ENCODE measurements at places on chromosomes 2 and 18. TPM values are rescaled to one million over a fixed set of nuclear protein-coding genes. Genes with fewer than 3 reads are reported as not detected.

DNA sequence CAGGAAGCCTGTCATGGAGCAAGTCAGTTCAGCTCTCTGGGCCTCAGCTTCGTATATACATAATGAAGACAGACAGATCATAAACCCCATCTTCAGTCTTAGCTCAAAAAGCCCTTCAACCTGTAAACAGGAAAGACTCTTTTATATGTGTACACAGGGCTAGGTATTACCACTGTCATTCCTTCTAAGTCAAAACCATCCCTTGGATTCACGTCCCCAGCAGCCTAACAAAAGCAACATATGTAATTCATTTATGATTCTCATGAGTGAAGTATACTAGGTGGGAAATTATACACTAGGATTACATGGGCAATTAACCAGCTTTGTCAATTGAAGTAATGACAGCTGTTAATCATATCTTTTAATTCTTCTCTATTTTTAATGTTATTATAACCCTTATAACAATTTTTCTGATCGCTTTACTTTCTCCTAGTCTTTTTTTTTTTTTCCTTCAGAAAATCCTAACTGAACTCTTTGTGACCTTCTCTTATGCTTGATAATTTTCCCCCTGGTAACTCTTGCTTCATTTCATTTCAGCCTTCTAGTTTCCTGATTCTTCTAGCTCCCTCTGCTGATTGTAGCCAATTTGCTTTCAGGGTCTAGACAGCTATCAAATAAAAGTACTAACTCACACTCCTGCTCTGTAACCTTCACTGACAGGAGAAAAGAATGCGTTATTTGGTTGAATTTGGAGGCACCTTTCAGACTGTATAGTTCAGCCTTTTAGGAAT, 99.7 kb downstream of the RBM43 start:
- no peak for DNase-seq

Gene TDRD15
- polyA plus RNA-seq: not detected

- DNase-seq: no peak
Observed at GRCh38 chr18:49690312-49690711, 123.0 kb downstream of the ACAA2 start.

Gene DNAJC5G
- polyA plus RNA-seq: 0.75 TPM

- no peak for DNase-seq
Observed at GRCh38 chr2:21251216-21251980, 127.6 kb downstream of the TDRD15 start.

- no peak for DNase-seq
Observed at GRCh38 chr18:44136326-44136725, 544.4 kb upstream of the SETBP1 start.

- no peak for DNase-seq
Observed at GRCh38 chr2:151616760-151617339, 117.4 kb downstream of the NEB start.

- DNase-seq: peak; percentile 29
Observed at GRCh38 chr2:69309351-69310110, 77.5 kb downstream of the GFPT1 start.

DNA sequence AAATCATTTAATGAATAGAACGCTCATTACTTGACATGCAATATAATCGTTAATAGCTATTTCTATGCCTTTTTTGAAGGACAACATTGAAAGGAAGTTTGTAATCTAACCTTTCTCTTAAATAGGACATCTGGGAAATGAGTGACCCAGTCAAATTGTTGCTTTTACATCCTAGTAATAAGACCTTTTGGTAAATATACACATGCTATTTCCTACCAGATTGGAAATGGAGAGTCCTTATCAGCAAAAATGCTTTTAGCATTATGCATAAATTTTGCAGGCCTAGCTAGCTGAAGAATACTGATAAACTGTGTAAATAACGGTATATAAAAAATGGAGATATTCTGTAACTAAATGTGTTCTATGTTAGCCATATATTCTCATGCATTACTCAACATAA, 567.3 kb upstream of the DSEL start:
- DNase-seq: no peak

GRCh38 chr2:141437521-141437920, 693.3 kb downstream of the LRP1B start:
- DNase-seq: no peak

DNA sequence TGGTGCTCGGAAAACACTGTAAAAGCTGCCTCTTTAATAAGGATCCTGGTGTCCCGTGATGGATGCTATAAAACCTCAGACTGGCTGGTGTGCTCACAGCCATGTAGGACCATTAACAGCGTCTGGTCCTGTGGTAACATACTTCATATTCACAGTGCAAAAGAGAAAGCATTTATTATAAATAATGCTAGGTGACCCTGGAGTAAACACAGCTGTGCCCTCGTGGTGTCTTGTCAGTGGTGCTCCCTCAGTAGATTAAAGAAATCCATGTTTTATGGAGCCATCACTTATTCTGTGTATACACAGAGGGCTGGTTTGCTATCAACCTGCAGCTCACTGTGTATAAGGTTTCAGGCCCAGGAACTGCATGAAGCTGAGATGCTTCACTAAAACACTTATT, 106.9 kb downstream of the CDK15 start:
- DNase-seq: no peak

- DNase-seq: no peak
Observed at GRCh38 chr2:173235947-173236803, 118.5 kb upstream of the CDCA7 start.

- DNase-seq: no peak
Observed at GRCh38 chr2:129189617-129190319, 789.7 kb upstream of the RAB6C start.

DNA sequence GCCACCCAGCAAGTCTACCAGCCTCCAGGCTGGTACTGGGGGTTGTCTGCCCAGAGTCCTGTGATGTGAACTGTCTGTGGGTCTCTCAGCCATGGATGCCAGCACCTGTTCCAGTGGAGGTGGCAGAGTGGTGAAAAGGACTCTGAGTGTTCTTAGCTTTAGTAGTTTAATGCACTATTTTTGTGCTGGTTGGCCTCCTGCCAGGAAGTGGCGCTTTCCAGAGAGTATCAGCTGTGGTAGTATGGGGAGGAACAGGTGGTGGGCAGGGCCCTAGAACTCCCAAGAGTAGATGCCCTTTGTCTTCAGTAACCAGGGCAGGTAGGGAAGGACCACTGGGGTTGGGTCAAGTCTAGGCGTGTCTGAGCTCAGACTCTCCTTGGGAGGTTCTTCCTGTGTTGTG, 356.7 kb downstream of the STK39 start:
- no peak for DNase-seq

Gene COL5A2
- 163 TPM for polyA plus RNA-seq

Gene HOXD12
- 0.30 TPM for polyA plus RNA-seq

- no peak for DNase-seq
Observed at GRCh38 chr18:66872277-66872676, 268.4 kb upstream of the CDH19 start.

GRCh38 chr18:49697757-49698524, 115.4 kb downstream of the ACAA2 start:
- no peak for DNase-seq

GRCh38 chr18:54647176-54647575, 56.1 kb downstream of the DYNAP start:
- peak; percentile 8 for DNase-seq

DNA sequence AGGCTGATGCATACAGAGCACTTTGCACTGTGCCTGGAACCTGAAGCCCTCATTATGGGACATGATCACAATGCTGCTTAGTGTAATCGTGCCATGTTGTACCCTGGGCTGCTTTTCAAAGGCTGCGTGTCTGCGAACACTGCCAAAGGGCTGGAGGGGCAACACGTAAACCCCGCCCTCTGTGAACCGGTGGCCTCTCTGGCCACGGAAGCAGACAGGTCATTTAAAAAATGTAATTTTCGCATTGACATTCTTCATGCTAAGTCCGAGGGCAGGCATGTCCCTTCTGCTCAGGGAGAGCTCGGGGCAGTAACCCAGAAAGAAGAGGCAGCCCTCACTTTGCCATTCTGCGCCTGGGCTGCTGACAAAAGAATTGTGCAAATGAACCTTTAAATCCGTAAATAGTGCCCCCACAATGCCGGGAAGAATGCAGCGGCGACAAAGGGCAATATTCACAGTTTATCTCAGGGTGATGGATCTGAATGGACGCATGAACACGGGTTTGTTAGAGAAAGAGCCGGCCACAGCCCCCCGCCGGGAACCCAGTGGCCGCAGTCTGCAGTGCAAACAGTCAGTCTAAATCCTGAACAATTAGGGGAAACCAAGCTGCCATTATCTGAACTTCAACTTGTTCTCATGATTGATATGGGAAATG, 226.1 kb downstream of the MYCN start:
- DNase-seq: no peak

Gene DSG4
- not detected for polyA plus RNA-seq

Gene FSHR
- not detected for polyA plus RNA-seq

Gene LAMA3
- 2.2 TPM for polyA plus RNA-seq

DNA sequence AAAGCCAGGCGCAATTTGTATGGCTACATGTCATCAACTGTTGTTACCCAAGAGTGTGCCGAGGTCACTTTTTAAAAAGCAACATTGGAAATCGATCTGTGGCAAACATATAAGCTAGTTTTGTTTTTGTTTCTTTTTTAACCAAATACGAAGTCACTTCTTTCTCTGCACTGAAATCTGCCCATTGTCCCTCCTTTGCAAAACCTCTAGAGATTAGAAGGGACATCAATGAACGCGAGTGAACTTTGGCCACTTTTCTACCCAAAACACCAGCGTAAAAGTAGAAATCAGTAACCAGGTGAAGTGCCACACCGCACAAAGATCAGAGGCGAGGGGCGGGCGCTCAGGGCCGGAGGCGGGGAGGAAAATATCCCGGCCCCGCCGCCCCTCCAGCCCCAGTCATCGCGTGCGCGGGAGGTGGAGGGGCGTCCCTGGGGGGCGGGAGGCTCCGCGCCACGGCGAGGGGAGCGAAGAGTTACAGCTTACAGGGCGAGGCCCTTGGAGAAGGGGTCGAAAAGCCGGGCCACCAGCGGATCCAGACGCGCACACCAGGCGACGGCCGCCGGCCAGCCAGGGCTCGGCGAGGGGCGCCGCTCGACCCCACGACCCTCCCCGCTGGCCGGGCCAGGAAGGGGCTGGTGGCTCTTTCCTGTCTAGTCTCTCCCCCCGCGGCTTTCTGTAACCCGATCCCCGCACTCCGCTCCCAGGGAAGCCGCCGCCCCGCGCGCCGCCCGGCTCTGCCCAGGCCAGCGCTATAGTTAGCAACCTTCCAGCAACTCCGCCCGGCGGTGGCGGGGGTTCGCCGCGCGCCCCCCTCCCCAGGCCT, 993 bp downstream of the RBMS1 start:
- peak; percentile 65 for DNase-seq

GRCh38 chr2:39968037-39968436, 189.0 kb upstream of the THUMPD2 start:
- DNase-seq: no peak

Gene C18orf54
- 10.4 TPM for polyA plus RNA-seq

GRCh38 chr2:184125867-184126266, 472.5 kb upstream of the ZNF804A start:
- no peak for DNase-seq

- no peak for DNase-seq
Observed at GRCh38 chr18:3305354-3305762, 43.4 kb downstream of the MYL12B start.

DNA sequence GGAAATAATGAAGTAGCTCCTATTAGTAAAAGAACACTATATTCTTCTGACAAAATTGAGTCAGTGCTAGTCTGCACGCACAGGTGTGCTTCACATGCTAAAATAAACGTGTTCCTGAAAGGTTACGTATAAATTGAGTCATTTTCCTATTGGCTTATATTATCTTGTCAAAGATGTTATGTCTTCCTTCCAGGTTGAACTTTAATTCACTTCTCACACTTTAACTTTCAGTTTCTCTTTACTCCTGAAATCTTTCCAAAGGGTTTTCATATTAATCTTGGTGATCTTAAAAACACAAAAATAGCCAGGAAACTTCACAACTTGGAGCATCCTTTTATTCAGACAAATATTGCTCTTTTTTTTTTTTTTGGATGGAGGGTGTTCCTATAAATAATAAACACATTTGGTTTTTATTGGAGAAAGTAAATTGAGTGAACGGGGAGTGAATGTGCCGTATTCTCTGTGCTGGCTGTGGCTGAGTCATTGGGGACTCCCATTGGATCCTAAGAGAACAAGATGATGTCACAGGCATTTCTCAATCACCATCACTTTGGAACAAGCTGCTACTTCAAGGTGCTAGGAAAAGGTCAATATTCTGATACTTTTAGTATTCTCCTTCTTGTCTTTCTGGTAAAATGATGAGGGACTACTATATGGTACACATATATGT, 150.2 kb upstream of the SPATS2L start:
- DNase-seq: no peak

DNA sequence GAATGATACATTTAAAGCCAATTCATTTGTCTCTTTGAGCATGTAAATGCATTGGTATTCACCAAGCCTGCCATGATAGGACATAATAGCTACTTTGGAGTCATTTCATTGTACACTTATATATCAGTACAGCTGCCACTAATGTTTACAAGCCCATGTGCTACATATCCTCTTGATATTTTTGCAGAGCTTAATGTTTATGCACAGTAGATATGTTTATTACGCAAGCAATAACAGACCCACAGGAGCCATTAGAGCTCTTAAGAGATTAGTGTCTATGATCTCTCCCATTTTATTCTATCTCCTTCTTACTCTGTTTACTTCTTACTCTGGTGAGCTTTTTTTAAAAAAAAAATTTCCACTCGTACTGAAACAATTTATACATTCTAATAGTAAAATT, 1132.1 kb upstream of the ZEB2 start:
- DNase-seq: no peak

Gene SRD5A2
- polyA plus RNA-seq: 0.06 TPM

Gene TPO
- polyA plus RNA-seq: not detected

Gene SMAD7
- 73.8 TPM for polyA plus RNA-seq

DNA sequence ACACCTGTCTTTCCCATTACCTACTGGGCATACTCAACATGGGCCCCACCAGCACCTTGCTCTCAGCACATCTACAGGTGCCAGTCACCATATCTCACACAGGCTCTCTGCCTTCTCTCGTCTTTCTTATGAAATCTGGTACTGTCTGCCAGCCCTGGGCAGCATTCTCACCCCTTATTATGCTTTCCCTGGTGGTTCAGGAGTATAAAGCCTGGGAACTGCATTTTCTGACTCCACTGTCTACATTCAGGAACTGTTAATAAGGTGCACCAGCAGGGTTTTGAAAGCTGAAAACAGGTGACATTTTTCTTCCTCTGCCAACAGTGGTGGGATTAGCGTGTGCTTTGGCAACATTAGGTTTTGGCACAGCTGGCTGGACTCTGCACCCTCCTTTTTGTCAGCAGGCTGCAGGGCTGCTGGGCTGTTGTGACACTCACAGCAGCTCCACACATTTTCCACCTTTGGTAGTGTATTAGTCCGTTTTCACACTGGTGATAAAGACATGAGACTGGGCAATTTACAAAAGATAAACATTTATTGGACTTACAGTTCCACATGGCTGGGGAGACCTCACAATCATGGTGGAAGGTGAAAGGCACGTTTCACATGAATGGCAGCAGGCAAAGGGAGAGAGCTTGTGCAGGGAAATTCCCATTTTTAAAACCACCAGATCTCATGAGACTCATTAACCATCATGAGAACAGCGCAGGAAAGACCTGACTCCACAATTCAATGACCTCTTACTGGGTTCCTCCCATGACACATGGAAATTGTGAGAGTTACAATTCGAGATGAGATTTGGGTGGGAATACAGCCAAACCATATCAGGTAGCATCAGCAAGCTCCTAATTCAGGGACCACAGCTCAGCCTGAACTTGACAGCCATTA, 343.1 kb upstream of the LYPD1 start:
- DNase-seq: no peak

Gene MAP2
- 30.0 TPM for polyA plus RNA-seq

- no peak for DNase-seq
Observed at GRCh38 chr2:144592500-144593256, 72.8 kb upstream of the ZEB2 start.

Gene ANKRD30BL
- polyA plus RNA-seq: 0.74 TPM

- no peak for DNase-seq
Observed at GRCh38 chr2:102460467-102460866, 12.6 kb upstream of the SLC9A4 start.

Gene MYO5B
- polyA plus RNA-seq: 33.4 TPM
